ENCODE measurements at places on chromosomes 7 and 10.

DNA sequence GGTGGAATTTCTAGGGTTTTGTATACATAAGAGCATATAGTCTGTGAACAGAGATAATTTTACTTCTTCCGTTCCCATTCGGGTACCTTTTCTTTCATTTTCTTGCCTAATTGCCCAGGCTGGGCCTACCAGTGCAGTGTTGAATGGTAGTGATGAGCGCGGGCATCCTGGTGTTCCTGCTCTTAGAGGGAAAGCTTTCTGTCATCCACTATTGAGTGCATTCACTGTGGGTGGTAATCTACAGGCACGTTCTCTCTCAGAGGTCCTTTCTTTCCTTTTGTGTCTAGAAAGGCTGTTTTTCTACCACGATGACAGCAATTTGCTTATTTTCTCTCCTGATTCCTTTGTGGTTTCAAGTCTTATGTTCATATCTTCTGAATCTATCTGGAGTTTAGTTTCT is 65.0 kb downstream of the INPP5A start:
- peak; percentile 5 for DNase-seq

DNA sequence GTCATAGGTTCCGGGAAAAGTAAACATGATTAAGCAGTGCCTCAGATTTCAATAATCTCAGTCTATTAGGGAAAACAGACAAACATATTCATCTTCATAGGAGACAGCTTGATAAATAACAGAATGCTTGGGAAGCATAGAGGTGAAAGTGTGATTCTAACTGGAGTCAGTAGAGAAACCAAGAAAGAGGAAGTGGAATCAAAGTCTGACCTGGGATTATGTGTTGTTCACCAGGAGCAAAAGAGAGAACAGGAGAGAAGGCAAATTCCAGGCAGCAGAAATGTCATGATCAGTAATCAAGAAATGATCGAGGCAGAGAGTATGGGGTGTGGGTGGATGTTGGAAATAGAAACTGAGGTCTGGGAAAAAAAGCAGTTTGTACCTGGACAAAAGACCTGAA is 43.7 kb downstream of the DGKB start:
- DNase-seq = no peak

DNA sequence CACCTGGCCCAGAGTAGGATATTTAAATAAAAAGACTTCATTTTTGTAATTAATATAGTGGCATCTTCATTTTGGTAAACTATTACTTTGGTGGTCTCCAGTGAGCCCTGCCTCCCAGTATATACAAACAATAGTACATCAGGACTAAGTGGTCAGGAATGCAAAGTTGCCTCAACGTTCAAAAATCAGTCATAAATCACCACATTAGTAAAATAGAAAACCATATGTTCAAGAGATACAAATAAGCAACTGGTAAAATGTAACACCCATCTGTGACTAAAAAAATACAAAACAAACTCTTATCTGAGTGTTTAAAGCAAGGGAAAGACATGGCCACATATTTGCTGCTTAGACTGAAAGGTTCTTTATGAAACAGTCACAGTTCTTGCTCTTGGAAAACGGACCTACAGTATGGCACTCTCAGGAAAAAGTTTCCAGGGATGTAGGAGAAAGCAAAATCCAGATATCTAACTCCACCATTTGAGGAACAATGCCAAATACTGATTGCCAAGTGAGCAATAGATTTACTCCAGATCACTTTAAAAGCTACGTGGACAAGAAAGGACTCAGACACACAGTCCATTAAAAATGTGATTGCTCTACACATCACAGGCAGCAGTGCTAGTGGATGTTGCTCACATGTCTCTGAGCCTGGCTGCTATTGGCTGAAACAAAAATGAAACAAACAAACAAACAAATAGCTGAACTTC is 15.1 kb upstream of the RHOBTB1 start:
- no peak for DNase-seq

DNA sequence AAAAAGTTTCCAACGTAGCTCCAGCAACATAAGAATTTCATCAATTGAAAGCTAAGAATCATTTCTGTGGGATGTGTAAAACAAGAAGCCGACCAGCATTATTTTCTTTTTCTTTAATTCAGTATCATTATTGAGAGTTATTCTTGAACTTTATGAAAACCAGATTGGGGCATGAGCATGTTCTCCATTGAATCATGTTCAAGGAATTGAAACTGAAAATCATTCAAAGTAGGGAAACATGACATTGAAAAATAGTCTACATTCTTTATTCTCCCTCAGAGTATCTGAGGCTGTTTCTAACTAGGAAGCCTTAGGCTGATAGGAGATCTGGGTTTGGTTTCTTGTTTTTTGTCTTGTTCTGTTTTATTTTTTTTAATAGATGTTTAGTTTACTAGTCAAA is 253.7 kb downstream of the DYNC1I1 start:
- DNase-seq = no peak

DNA sequence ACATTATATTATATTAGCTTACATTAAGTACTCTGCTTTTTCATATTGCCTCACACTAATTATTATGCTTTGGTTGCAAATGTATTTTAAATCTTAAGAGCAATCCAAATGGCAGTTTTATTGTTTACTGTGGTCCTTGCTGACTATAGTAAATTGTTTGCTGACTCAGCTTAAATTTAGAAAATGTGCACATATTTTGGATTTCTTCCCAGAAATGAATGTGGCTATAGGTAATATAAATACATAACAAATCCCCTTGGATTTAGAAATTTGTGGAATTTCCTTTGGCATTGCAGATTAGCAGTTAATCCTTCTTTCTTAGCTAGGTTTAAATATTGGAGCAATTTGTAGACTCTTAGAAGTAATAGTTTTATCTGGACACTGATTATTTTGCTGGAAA is 565.8 kb downstream of the NRG3 start:
- no peak for DNase-seq

- DNase-seq = no peak
Measured at GRCh38 chr10:96230527-96230926, 40.8 kb downstream of the BLNK start.

GRCh38 chr7:17472518-17472917 is 174.1 kb downstream of the AHR start:
- DNase-seq = no peak

- DNase-seq = no peak
Measured at GRCh38 chr10:105398202-105398601, 757.1 kb downstream of the SORCS3 start.

DNA sequence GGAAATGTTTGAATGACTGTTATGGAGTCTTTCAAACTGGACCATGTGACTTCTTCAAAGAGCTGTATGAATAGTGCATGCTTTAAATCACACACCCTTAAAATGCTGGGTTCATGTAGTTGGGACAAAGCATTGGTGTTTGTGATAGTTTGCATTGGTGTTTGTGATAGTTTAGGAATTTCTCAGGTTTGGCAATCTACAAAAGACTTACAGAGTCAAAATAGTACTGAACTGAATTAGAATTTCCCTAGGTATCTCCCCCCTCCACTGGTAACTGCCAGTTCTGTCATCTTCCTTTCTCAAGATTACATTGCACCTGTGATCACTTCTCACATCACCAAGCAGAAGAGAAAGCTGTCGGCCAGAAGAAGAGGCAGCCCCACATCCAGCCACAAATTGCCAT is 261.1 kb downstream of the GATA3 start:
- DNase-seq = no peak

DNA sequence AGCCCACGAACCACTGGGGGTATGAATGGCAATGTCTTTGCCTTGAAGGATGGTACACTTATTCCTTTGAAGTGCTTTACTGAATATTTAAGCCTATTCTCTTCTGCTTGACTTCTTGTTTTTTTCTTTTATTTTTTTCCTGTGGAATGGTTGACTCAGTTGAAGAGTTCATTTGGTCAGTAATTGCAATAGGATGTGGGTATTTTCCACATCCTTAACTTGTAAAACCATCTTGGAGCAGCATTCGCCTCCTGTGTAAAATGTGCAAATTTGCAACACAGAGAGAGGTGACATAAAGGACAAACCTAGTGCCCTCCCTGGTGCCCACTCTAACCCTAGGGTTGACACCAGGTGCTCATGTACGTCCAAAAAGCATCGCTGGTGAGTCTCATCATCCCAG is 347.0 kb downstream of the GATA3 start:
- no peak for DNase-seq

- DNase-seq = no peak
Measured at GRCh38 chr10:5595994-5596471, 70.4 kb downstream of the ASB13 start.

DNA sequence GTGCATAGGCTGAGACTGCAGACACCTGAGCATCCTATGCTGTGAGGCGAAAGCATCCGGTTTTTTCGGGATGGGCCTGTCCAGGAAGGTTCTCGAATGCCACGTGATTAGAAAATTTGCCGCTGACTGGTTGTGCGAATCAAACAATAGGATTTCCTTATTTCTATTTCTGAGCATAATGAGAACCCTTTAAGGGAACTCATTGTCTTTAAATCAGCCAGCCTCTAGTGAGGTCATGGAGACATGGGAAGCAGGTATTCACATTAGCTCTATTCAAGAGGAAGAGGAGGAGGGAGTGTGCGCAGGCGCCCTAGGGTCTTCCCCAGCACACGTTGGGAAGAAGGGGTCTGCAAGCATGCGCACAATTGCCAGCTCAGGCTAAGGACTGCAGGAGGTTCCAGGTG is 5.6 kb downstream of the GIMAP1 start:
- DNase-seq = no peak

DNA sequence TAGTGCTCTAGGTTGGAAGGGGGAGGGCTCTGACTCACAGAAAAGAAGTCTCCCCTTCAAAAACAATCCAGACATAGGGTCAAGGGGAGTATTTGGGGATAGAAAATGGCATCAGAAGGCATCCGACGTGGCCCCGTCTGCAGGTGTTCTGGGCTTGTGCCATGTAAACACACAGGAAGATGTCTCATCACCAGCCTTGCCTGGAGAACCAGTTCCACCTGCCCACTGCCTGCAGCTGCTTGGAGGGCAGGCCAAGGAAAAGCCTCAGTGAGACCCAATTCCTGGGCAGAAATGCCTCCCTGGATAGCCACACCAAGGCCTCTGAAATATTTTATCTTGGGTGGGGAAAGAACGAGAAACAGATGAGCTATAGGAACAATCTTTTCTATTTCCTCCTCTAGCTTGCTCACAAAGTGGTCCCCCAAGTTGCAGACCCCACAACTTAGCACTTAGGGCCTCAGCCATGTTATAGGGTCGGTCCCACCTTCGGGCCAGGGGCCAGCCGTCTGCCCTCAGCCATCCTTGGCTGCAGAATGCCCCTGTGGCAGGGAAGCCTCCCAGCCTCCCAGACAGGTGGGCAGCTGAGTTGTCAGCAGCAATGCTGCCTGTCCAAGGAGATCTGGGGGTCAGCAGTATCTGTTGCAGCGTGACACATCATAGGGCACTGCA is 54.3 kb upstream of the ECHDC3 start:
- no peak for DNase-seq

- DNase-seq = no peak
Measured at GRCh38 chr10:5555021-5555510, 30.3 kb downstream of the CALML3 start.

GRCh38 chr7:108004220-108005142 is 1.5 kb upstream of the LAMB1 start:
- DNase-seq = no peak

GRCh38 chr10:533186-533585 is 156.3 kb downstream of the DIP2C start:
- no peak for DNase-seq

DNA sequence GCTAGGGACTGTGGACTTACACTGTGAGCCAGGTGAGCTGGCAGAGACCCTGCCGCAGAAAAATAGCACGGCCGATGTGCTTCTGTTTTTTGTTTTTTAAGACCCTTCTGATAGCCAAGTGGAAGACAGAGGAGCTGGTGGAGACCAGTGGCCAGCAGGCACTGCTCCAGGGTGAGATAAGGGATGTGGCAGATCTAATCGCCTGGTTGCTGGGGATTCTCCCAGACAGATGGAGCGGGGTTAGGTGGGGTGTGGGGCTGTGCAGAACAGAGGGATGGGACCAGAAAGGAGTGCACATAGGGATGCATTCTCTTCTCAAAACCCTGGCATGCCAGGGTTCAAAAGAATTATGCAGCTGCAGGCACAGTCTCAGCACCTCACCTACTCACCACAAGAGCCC is 82.2 kb downstream of the VOPP1 start:
- no peak for DNase-seq

GRCh38 chr10:77746047-77746707 is 108.6 kb upstream of the KCNMA1 start:
- no peak for DNase-seq

GRCh38 chr10:51892965-51893658 is 193.7 kb upstream of the CSTF2T start:
- DNase-seq = no peak

DNA sequence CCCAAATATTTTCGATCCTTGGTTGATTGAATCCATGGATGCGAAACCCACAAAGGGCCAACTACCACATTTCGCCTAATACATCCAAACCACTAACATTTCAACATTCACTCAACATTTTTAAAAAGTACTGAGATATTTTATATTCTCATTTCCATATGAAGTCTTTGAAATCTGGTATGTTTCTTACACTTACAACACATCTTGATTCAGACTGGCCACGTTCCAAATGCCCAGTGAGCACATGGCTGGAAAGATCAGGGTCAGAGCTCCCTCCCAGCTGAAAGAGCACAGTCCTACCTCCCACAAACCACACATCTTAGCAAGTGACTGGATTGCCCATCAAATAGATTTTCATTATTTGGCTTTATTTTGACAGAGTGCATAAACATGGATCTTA is 18.9 kb downstream of the NCAPG2 start:
- no peak for DNase-seq

DNA sequence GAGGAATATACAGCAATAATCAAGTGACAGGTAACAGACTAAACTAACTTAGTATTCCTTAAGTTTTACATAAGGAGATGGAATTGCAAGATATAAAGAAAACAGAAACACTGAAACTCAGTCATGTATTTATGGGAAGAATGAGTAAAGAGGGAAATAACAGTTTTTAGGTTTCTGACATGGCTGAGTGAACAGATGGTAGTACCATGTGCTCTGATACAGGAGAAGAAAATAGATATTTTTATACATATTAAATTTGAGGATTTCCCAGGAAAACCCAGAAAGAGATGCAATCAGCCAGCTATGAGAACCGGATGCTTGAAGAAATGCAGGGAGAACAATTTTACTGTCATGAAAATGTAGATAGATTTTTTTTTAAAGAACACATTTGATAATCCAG is 669.5 kb upstream of the GRM3 start:
- no peak for DNase-seq

GRCh38 chr7:26156451-26157420 is 4.7 kb downstream of the NFE2L3 start:
- DNase-seq = no peak

DNA sequence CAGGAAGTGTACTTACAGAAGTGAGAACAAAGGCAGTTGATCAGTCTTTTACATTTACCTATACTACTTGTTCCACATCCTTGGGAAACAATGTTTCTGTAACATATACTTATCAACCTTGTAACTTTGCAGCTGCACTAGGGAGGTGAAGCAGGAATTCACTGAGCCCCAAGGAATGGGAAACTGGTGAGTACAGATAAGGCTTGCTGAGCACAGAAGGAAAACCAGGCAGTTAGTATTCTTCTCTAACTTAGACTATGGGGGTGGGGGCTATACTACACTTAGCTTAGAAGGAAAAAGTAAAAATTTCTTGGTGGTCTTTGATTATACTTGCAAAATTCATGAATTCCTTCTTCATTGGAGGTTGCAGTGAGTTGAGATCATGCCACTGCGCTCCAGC is 6.9 kb upstream of the ZNF33A start:
- DNase-seq = no peak
